ENCODE measurements at places on chromosomes 7 and 10. TPM values are rescaled to one million over a fixed set of nuclear protein-coding genes. Genes with fewer than 3 reads are reported as not detected.

GRCh38 chr7:105794741-105795729, 81.4 kb downstream of the ATXN7L1 start:
- H3K27me3 ChIP-seq = peaks cover 78% of the 10 kb centered on the region
- H3K27ac ChIP-seq = no peak overlapping the region

GRCh38 chr7:14332155-14332554, 342.7 kb upstream of the ETV1 start:
- no peak overlapping the region for H3K4me3 ChIP-seq
- DNase-seq = no peak
- no peaks in the 10 kb centered on the region for H3K36me3 ChIP-seq
- H3K27me3 ChIP-seq = no peaks in the 10 kb centered on the region

DNA sequence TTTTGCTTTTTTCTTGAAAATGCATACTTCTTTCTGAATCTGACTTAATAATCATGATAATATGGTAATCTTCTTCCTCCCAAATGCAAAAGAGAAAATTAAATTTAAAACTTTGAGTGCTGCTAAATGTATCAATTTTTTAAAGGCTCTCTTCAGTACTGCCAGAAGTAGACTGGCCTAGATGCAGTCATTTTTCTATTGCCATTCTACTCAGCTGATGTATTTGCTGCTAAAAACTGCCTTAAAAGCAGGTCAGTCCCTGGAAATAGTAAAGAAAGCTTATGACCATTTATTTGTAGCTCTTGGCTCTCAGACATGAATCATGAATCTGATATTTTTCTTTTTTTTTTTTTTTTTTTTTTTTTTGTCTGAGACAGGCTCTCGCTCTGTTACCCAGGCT, 28.5 kb downstream of the NAPEPLD start:
- H3K4me1 ChIP-seq = no peaks in the 10 kb centered on the region
- peaks cover 11% of the 10 kb centered on the region for H3K36me3 ChIP-seq
- DNase-seq = no peak
- H3K27ac ChIP-seq = no peak overlapping the region

C10orf67 gene
- total RNA-seq = 0.38 TPM

CYP2C19 gene
- total RNA-seq = 0.42 TPM

EN2 gene
- not detected for total RNA-seq

OR2A1 gene
- 0.12 TPM for total RNA-seq

KIF5B gene
- 111 TPM for total RNA-seq
